ENCODE measurements at places on chromosomes 6 and 20. TPM values are rescaled to one million over a fixed set of nuclear protein-coding genes. Genes with fewer than 3 reads are reported as not detected.

DNA sequence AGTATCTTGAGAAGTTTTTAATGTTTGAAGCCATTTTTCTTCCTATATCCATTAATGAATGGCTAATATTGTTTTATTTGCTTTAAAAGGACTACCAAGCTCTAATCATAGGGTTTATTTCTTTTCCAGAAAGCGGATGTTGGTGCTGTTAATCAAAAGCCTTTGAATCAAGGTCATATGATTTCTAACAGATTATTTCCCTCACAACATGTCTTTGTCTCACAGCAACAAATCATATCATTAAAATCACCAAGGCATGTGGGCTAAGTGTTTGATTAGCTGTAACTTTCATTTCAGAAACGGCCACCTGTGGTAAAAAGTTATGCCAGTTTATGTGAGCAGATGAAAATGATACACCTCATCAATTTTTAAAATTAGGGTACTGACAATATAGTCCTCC lies 21.7 kb downstream of the TRAF3IP2 start:
- DNase-seq = no peak

- DNase-seq = no peak
These were observed 134.0 kb upstream of the HCRTR2 start for GRCh38 chr6:55040102-55040848.

DNA sequence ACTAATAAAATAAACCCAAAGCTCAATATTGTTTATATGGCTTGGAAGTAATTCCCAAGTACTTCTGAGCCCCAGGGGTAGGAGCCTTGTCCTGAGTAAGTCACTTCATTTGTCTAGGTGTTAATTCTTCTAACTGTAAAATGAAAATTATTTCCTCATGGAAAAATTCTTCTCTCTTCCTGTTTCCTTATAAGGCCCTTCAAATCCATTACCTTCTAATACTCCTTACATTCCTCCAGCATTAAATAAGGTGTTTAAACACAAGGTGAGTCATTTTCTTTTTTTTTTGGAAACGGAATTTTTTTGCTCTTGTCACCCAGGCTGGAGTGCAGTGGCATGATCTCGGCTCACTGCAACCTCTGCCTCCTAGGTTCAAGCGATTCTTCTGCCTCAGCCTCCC lies 41.9 kb downstream of the PRR18 start:
- DNase-seq = no peak

DNA sequence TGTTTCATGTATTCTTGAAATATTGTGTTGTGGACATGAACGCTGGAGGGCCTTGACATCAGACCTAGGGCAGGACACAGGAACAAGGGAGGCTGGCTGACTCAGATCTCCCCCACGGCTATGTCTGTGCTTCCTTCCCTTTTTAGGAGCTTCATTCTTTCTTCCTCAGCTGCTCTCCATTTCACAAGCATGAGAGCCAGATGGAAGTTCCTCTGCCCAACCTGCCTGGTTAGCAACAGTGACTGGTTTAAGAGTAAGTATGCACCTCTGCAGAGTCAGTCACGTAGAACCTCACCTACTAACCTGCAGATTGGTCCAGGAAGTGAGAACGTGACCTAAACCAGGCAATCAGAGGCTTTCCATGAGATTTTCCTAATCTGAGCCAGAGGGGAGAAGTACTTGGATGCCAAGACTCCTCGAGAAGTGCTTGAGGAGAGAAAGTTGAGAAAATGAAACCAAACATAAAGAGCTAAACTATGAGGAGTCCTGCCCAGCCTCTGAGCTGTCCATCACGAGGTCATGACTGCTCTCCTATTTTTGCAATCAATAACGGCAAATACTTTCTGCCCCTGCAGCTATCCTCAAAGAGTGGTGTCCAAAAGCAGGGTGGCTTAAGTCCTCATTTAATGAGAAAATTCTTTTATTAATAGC lies 465.2 kb upstream of the CITED2 start:
- DNase-seq = no peak

Gene LHFPL5
- total RNA-seq = not detected

DNA sequence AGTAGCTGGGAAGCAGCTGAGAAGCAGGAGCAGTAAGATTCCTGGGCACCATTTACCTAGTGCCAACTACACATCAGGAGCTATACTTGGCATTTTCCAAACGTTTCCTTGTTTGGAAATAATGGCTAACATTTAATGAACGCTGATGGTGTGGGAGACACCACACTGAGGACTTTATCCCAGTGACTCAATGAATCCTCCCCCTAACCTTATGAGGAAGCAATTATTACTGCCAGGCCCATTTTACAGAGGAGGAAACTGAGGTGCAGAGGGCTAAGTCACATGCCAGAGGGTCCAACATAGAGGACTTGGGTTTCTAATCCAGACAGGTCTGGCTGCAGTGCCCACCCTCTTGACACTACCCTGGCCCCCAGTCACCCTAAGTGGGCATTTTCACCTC lies 6.1 kb downstream of the PTGIS start:
- no peak for DNase-seq

GRCh38 chr6:37052027-37052628 lies 46.7 kb downstream of the FGD2 start:
- DNase-seq = no peak

GRCh38 chr6:111739257-111739696 lies 133.6 kb upstream of the TRAF3IP2 start:
- no peak for DNase-seq

- no peak for DNase-seq
These were observed 63.9 kb downstream of the CHMP4B start for GRCh38 chr20:33875055-33875454.

Gene SLC44A4
- not detected for total RNA-seq

DNA sequence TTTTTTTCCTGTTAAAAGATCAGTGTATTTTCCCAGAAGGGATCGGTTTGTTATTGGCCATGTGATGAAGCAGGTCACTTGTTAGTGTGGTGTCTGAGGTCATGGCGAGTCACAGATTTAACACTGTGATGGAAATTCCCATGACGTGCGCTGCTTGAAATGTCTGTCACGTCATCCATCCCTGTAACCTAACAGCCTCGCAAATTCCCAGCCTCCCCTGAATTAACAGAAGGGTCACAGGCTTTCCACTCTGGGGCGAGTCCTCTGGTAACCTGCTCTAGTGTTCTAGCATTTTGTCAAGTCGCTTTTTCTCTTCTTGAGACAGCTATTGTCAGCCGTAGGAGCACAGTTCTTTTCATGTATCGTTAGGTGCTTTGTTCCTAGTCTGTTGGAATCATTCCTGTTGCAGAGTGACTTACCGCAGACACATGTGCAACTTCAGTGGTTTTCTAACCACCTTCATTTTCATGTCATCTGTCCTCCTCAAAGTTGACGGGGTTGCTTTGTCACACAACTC lies 137.2 kb downstream of the MAP3K4 start:
- peak; percentile 28 for DNase-seq

Gene KCNS1
- total RNA-seq = 0.09 TPM

GRCh38 chr6:51301962-51302361 lies 483.3 kb downstream of the TFAP2B start:
- DNase-seq = no peak

Gene GSTA4
- not detected for total RNA-seq

Gene PHACTR1
- 0.44 TPM for total RNA-seq

Gene DACT2
- total RNA-seq = not detected

DNA sequence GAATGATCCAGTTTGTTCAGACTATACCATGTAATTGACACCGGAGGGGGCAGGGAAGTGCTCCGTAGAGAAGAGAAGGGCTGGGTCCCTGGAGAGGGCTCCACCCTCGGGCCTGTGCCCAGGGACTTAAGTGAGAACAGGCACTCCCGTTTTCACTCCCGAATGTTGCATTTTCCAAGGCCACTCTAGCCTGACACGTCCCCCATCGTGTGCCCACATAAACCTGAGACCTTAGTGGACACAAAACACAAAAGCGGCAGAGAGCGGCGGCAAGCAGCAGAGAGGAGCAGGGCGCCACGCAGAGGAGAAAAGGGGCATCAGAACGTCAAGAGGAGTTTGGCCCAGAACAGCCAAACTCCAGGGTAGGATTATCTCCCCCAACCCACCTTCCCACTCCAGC lies 1405.1 kb downstream of the GRIK2 start:
- DNase-seq = no peak

DNA sequence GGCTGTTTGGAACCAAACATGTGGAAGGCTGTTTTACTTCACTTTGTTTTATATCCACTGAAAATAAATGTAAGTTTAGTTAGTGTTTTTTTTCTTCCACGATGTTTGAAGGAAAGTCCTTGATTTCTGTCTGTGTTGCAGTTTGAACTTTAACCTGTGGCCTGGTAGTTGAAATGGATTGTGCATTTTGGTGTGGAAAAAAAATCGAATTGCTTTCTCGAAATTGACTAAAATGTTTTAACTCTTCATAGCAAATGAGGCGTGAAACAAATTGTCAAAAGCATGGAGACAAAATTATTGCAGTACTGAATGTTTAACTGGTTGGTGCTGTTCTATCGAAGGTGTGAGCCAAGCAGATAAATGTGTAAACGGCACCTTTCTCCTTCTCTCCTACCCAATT lies 24.5 kb downstream of the ARID1B start:
- DNase-seq = no peak

Gene MAP7
- total RNA-seq = 0.55 TPM

Gene SPATS1
- not detected for total RNA-seq

DNA sequence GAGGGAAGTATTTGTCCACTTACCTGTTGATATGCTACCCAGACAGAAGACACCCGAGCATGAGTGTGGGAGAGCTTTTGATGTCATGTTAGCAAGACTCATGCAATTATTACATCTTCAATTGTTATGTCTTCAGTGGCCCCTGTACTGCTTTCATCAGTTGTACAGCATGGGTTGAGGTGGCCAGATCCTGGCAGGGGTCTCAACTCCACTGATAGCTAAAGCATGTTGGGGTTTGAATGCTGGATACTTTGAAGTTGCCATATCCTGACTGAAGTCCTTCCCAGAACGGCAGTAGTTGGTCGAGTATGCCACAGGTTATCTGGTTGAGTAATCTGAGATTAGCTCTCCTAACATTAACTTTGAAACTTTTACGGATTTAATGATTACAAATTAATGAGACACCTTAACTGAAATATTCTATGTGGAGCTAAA lies 46.7 kb downstream of the LRRN4 start:
- DNase-seq = no peak

- peak; percentile 38 for DNase-seq
These were observed 21.1 kb downstream of the RTN4IP1 start for GRCh38 chr6:106608080-106608668.
